ENCODE measurements at places on chromosomes 7 and 10. TPM values are rescaled to one million over a fixed set of nuclear protein-coding genes. Genes with fewer than 3 reads are reported as not detected.

Gene GPR37
- total RNA-seq, result 14.2 TPM

- peak; percentile 84 for DNase-seq
These were observed 776 bp downstream of the TMEM184A start for GRCh38 chr7:1555046-1555812.

Gene CHAT
- not detected for total RNA-seq

Gene FAM237B
- not detected for total RNA-seq

- DNase-seq, result no peak
These were observed 2.8 kb upstream of the ACBD7 start for GRCh38 chr10:15091418-15091817.

DNA sequence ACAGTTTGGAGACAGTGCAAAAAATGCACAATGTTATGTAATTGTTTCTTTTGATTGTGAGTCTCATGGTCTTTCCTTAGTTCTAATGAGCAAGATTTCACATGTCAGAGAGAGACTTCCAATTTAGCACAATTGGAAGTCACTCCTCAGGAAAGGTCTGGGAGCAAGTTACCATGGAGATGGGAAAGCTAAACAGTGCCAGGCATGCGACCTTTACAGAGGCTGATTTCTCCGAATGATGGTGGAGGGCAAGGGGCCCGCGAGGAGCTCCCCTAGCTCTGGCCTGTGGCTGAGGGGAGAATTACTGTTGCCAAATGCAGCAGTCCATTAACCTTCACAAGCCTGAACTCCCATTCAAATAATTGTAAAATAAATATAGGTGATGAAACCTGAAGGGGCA lies 59.3 kb downstream of the CDCA7L start:
- DNase-seq, result no peak

Gene CUBN
- total RNA-seq, result 0.25 TPM

DNA sequence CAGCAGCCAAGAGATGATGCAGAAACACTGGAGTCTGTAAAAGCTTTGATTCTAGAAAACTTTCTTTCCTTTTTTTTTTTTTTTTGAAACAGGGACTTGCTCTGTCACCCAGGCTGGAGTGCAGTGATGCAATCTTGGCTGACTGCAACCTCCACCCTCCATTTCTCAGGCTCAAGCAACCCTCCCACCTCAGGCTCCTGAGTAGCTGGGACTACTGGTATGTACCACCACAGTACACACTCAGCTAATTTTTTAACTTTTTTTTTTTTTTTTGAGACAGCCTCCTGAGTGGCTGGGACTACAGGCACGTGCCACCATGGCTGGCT lies 17.0 kb upstream of the BAG3 start:
- no peak for DNase-seq

Gene CLEC5A
- total RNA-seq, result 0.18 TPM

DNA sequence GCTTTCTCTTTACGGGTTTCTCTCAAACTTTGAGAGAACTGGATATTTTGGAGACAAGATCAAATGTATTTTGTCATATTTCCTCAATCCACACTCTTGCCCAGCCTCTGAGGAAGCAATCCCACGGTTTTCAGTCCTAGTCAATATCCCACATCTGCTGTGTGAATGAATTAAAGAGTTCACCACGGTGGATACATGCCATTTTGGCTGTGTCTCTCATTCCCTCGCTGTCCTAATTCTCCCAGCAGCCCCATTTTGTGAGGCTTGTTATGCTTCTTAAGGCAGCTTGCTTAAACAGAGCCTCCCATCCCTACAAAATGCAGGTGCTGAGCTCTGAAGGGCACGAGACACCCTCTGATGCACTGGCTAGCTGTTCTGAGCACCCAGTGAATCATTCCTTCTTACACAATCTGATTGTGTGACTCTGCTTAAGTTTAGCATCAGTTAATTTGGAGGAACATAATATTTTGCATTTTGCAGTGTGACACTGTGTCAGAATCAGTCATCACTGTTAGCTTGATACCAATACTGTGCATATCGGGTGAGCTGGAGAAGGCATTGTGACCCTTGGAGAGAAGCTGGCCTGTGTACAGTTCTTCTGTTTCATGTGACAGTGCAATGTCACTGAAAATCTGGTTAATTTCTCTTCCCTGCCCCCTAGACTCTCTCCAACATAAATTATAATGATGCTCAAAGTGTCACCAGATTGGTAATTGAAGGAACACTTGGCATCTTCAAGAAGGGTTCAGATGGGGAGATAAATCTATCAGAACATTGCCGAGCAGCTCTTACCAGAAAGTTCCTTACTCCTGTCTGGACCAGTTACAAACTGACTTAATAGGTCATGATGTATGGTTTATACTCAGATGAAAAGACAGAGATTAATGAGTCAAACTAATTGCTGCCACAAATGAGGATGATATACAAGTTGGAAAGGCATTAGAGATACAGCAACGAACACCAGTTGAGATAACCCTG lies 103.7 kb upstream of the AOAH start:
- DNase-seq, result no peak
